ENCODE measurements at places on chromosomes 7 and 10.

GRCh38 chr10:1251769-1252168 is 195.6 kb downstream of the WDR37 start:
- DNase-seq, result no peak

GRCh38 chr7:1283941-1284742 is 51.5 kb downstream of the UNCX start:
- no peak for DNase-seq

DNA sequence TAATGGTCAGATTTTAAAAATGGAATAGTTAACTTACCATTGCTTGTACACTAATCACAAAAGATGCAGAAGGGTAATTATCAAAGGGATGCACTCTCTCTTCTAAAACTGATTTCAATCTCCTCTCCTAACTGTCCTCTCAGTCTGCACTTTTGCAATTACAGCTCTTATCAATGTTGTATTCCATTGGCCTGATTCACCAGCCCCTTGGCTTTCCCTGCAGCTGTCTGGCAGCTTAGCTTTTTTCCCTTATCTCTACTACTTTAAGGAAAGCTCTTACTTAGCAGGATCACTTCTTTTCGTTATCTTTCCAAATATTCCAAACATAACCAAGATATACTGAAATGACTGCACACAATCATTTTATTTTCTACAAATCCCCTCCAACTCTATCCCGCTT is 448.8 kb downstream of the GRM8 start:
- DNase-seq, result no peak

GRCh38 chr7:2212906-2213305 is 19.8 kb downstream of the MAD1L1 start:
- no peak for DNase-seq

GRCh38 chr7:134548877-134549276 is at the start of gene AKR1B15:
Gene AKR1B15 (plus strand): TSS chr7:134549110. CDS start chr7:134564620, 15,510 bp downstream.
- peak; percentile 4 for DNase-seq

DNA sequence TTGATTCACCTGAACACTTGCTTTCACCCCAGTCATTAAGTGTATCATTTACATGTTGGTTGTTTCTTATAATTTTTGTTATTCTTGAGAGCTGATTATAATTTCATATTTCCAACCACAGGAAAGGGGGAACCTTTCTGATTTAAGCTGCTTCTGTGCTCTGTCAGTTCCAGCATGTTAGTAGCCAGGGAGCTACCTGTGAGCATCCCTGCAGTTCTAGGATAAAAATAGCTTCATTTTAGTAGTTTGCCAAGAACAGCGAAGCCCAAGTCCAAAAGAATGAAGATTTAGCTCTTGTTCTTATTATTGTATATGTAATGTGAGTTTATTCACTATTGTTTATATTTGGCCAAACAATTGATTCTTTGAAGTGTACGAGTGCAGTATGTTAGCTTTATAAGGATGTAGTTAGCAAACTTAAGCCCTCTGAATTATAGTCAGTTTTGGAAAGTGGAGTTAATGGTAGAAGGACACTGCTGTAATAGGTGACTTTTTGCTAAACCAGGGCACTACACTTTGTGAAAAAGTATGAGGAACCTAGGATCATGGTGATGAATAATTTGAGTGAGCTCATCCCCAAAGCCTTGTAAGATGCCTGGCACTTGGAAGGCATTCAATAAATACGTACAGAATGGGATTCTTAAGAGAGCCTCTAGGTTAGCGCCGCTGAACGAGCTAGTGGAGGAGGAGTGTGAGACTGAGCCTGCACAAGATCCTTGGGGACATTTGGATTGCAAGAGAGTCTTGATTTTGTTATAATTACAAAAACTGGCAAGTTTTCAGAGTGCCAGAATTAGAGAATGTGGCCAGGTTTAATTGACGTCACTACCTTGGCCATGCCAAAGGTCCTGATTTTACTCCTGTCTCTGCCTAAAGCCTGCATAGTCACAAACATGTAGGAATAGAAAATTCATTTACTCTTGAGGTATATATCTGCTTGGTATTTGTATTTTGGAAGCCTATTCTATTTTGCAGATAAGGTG is 29.8 kb downstream of the DNAH11 start:
- no peak for DNase-seq

GRCh38 chr7:2823130-2823529 is 21.0 kb downstream of the GNA12 start:
- no peak for DNase-seq

DNA sequence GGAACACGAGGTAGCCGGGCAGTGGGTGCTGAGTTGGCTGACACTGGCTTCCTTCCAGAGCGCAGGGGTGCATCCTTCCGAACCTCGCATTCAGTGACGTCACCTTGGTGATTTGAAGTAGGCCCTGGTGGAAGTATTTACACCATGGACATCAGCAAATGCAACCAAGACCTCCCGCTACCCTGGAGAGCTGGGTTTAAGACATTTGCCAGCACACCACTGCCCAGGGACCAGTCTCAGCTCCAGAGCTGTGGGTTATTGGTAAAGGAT is 106.4 kb upstream of the GPR26 start:
- no peak for DNase-seq

DNA sequence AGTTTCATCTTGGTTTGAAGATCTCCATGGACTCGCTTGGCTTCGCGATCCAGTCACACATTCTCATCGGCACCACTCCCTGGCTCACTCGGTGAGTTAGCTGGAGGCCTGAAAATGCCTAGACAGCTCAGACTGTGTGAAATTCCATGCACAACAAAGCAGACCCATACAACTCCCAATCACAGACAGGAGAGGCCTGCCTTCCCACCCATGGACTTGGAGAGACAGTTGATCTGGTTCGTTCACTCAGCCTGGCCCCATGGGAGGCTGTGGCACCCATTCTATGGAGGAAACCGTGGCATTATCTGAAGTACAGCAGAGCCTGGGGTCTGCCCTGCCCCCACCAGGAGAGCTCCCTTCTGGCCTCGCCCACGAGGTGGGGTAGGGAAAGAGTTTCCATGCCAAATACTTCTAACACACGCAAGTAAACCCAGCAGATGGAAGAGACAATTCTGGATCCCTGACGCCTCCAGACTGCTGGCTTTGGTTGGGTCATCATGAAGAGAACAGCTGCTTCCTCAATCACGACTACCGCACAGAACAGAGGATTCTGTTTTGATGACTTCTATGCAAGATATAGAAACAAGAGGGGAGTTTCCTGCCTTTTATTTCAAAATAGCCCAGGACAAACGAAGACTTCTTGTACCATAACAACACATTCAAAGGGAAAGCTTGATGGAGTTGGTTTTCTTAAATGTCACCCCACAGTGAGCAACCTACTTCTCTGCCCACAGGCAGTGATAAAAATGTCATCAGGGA is 15.9 kb downstream of the FAM53B start:
- peak; percentile 56 for DNase-seq

GRCh38 chr7:157439761-157440160 is 103.0 kb downstream of the DNAJB6 start:
- no peak for DNase-seq

DNA sequence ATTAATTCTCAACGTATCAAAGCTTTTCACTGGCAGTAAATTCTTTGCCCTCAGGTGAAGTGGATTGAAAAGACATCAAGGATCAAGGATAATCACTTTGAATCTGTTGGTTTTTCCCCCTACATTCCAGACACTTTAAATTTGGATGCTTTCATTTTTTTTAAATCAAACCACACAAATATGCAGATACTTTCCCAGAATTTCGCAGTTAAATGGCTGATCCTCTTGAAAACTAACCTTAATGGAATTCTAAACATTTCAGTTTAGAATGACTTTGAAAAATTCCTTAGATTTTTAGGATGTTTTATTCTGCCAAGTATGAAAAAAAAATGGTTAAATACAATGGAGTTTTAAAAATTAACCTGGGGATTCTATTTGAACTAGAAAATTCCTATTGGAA is 325.9 kb downstream of the GFRA1 start:
- DNase-seq, result no peak

- DNase-seq, result no peak
Measured at GRCh38 chr7:47609803-47610452, 28.0 kb upstream of the TNS3 start.

DNA sequence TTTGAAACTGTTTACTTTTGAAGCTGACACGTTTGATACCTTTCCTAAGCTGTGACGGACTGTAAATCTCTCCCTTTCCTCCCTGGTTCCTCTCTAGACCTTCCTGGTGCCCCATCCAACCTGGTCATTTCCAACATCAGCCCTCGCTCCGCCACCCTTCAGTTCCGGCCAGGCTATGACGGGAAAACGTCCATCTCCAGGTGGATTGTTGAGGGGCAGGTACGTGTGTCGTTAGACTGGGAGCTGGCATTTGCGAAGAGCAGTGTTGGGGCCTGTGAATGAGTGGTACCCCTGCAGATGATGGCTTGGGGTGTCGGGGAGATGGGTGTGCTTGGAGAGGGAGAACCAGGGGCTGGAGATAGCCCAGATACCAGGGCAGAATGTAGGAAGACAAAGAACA is 602.7 kb upstream of the FOXK1 start:
- DNase-seq, result no peak

DNA sequence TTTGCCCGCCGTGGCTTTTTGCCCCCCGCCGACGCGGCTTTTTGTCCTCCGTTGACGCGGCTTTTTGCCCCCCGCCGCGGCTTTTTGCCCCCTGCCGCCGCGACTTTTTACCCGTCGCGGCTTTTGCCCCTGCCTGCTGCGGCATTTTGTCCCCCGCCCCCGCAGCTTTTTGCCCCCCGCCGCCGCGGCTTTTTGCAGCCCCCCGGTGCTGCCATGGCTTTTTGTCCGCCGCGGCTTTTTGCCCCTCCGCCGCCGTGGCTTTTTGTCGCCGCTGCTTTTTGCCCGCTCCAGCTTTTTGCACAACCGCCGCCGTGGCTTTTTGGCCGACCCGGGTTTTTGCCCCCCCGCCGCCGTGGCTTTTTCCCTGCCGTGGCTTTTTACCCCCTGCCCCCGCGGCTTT is 506.6 kb downstream of the ZNF37A start:
- DNase-seq, result no peak

GRCh38 chr7:30778255-30779025 is 7.2 kb downstream of the MINDY4 start:
- DNase-seq, result no peak

DNA sequence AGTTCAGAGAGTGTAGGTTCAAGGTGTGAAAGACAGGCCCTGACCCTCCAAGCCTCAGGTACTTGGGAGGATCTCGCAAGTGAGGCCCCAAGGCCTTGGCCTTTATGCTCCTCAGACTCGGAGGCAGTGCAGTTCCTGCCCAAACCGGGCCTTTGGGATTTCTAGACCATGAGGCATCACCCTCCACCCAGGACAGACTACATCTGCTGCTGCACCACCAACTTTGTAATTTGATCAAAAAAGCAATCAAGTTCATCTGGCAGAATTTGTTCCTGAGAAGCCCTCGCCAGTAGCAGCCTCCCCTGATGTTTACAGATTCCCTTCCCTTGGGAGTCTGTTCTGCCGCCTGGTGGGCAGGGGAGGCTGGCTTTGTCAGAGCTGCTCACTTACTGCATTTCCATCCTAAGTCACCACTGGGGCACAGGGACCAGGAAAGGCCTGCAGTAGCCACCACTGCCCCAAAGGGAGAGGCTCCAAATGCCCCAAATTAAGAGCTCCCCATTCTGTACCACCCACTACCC is 2.1 kb downstream of the CAMK2G start:
- no peak for DNase-seq

GRCh38 chr7:11592699-11593098 is 239.3 kb downstream of the THSD7A start:
- no peak for DNase-seq

- peak; percentile 84 for DNase-seq
Measured at GRCh38 chr10:110535958-110536891, 31.3 kb upstream of the SMC3 start.

GRCh38 chr7:47195641-47196040 is 386.3 kb downstream of the TNS3 start:
- DNase-seq, result no peak

DNA sequence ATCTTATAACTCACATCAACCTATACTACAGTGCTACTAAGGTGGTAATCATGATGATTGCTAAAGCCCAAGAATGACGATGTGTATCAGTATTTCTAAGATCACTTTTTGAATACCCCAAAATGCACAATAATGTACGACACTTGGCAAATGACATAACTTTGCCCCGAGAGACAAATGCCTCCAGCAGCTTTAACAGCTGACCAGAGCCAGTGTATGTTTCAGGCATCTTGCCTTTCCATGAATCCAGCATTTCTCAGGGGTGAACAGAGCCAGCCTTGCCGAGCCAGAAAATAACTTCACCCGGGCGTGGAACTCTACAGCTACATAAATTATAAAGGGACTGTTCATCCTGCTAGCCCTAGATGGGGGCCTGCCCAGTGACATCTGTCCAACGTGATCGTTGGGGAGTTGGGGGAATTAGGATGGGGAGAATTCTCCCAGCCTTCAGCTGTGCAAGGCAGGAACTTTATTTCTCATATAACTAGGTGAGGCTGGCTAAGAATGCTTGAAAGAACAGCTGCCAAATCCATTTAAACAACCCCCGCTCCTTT is 1.8 kb downstream of the IGFBP3 start:
- DNase-seq, result no peak

- DNase-seq, result no peak
Measured at GRCh38 chr10:122988501-122988900, 8.3 kb downstream of the PSTK start.

- DNase-seq, result no peak
Measured at GRCh38 chr10:47248386-47249090, 51.5 kb upstream of the GDF10 start.

GRCh38 chr7:24866004-24866615 is 108.8 kb upstream of the GSDME start:
- DNase-seq, result no peak

DNA sequence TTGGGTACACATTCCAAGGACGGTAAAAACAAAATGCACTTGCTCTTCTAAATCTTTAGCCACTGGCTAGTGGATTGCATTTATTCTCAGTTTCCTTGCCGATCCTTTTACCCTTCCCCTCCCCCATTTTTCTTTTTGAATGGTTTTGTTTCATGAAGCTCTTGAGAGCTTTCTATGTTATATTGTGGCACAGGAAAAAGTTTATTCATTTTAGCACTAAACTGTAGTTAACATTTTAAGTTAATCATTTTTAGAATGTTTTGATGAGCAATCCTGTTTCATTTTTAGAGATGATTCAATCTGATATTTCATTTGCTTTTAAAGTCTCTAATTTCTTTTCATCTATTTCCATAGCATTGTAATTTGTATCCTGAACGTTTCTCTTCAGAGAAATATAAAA is 24.0 kb downstream of the ZEB1 start:
- DNase-seq, result no peak

GRCh38 chr7:41447450-41448042 is 255.3 kb downstream of the INHBA start:
- DNase-seq, result no peak

GRCh38 chr10:103123282-103124024 is 69.6 kb downstream of the NT5C2 start:
- no peak for DNase-seq

DNA sequence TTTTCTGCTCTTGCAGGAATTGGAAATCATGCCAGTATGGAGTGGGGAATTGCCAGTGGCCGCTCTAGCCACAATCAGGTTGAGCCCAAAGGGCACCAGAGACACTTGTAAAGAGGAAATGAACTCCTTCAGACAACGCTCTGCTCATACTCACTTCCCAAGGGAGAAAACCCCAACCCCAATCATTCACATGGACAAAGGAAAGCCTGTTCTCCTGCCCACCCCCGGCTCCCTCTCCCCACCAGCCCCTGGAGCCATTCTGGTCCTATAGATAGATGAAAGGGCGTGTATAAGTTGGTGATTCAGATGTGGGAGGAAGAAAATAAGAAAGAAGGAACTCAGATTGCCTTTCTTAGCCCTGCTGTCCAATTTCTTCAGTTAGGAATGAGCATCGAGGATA is 57.4 kb downstream of the GFRA1 start:
- DNase-seq, result no peak
